NT2/D1 (cell line): ENCODE measurements at places on chromosomes 2 and 18.

GRCh38 chr18:56146565-56146964 lies 491.8 kb downstream of the TXNL1 start:
- no peak for DNase-seq

GRCh38 chr2:145286716-145287275 lies 766.9 kb upstream of the ZEB2 start:
- DNase-seq: no peak

- no peak for DNase-seq
These were observed 152.7 kb downstream of the CERS6 start for GRCh38 chr2:168608796-168609195.

DNA sequence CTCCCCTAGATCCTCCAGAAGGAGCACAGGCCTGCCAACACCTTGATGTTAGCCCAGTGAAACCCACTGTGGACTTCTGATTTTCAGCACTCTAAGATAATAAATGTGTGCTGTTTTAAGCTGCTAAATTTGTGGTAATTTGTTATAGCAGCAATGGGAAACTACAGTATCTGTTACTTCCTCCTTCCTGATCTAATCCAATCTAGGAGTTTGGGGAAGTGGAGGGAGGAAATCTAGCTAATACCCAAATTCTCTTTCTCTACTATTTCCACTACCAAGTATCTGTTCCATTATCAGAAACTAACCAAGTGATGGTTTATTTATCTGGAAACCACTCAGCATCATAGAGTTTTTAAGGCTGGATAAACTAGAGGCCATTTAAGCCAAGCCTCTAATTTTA lies 64.9 kb downstream of the AFF3 start:
- no peak for DNase-seq

GRCh38 chr2:88614497-88615157 lies 12.6 kb downstream of the EIF2AK3 start:
- no peak for DNase-seq

- no peak for DNase-seq
These were observed at the start of gene THUMPD2 for GRCh38 chr2:39778775-39779340. Gene THUMPD2, minus strand, starts transcription at chr2:39779258. Its CDS starts 19 bp downstream, at chr2:39779239.

DNA sequence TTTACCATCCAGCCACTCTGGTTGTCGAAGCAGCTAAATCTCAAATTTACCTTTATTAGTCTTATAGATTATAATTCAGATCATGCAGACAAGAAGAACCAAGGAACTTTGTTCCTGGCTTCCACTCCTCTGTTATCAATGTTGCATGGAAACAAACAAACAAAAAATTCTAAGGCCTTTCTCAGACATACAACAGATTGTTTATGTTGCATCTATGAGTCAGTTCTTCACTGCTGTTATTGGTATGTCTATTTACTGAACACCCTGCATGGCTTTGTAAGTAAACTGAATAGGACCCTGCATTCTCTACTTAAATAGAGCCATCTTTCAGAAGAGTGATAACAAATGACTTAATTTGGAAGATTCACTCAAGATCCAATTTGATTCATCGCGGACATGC lies 1.6 kb upstream of the ANKRD44 start:
- DNase-seq: no peak

DNA sequence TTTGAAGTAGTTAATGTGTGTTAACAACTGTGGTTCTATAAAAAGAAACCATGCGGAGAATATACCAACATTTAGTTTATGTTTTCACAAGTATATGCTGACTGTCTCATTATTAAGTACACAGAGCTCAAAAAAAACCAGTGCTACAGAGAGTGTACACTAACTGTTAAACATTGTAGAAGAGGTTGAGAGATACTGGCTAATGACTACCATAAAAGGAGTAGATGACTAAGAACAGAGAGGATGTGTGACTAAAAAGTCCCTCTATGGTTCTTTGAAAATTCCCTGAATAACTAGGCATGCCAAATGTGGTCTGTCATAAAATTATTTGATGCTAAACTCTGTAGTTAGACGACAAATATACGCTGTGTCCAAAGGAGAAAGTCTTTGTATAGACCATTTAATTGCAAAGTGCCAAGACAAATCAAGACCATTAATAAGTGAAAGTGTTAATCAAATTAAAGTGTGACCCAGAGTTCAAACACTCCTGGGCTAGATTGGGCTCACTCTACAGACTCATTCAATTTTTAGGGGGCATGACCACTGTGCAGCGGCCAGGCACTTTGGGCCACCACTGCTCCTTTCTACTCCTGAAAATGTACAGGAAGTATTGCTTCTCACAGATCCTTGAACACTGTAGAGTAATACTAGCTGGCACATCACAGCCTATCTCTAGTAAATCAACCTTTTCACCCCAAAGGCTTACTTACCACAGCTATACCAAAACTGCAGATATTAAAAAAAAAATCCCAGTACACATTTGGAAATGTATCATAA lies 45.1 kb upstream of the SERTAD2 start:
- DNase-seq: no peak

DNA sequence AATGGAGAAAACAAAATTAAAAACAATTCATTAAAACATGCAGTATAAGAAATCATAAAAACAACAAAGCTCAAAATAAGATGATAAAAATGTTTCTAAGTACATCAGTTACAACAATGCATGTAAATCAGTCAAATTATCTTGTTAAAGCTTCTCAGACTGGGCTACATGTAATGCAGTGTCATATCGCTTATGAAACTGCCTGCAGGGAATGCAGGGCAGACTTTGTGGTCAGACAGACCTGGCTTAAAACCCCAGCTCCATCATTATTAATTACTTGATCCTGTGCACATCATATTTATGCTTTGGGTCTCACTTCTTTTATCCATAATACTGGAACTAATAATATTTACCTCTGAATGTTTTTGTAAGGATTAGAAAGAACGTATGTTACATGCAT lies 74.6 kb downstream of the PID1 start:
- no peak for DNase-seq

GRCh38 chr2:109195193-109196045 lies 66.4 kb downstream of the SH3RF3 start:
- DNase-seq: no peak

GRCh38 chr2:158818511-158818910 lies 23.4 kb downstream of the DAPL1 start:
- DNase-seq: no peak

- DNase-seq: no peak
These were observed 21.9 kb downstream of the TEX44 start for GRCh38 chr2:231614559-231615057.

DNA sequence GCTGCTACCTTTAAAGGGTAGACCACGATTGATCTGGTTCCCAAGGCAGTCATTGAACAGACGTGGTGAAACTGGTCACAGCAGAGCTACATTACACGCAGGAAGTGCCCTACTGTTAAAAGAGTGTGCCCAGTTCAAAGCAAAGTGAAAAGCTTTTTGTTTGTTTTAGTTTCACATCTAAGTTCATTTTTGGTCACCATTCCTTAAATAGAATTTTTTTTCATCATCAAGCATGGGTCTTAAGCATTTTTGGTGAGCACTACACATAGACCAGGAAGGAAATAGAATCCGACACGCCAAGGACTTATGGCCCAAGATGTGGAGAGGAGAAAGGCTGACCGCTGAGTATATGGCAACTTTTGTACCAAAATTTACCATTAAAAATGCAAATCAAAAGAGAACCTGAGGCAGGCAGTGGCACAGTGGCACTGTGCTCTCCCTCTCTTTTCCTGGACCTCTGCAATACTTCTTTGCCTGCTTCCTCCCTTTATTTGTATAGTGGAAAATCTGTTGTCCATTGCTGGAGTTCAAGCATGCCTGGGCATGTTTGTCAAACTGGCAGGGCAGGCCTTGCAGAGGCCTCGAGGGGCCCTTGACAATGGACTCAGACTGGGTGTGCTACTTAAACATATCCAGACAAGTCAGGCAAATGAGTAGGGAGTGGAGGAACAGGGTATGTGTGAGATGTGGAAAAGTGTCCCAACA lies 42.6 kb upstream of the HNRNPA3 start:
- DNase-seq: no peak

DNA sequence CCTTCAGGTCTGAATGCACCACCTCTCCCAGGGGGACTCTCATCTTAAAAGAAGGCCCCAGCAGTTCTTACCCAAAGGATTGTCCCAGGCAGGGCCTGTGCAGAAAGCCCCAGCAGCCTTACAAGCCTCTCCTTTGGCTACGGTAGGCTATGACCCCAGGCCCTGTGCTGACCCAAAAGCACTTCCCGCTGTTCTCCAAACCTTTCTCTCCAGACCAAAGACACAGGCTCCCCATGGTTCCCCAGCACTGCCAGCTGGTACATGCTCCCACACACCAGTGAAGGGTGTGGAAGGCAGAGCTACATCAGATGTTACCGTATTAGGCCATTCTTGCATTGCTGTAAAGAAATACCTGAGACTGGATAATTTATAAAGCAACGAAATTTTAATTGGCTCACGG lies 35.4 kb downstream of the LBH start:
- DNase-seq: no peak

GRCh38 chr2:52260904-52261303 lies 1229.0 kb upstream of the NRXN1 start:
- no peak for DNase-seq

- DNase-seq: no peak
These were observed 31.0 kb downstream of the COA5 start for GRCh38 chr2:98577313-98577712.

DNA sequence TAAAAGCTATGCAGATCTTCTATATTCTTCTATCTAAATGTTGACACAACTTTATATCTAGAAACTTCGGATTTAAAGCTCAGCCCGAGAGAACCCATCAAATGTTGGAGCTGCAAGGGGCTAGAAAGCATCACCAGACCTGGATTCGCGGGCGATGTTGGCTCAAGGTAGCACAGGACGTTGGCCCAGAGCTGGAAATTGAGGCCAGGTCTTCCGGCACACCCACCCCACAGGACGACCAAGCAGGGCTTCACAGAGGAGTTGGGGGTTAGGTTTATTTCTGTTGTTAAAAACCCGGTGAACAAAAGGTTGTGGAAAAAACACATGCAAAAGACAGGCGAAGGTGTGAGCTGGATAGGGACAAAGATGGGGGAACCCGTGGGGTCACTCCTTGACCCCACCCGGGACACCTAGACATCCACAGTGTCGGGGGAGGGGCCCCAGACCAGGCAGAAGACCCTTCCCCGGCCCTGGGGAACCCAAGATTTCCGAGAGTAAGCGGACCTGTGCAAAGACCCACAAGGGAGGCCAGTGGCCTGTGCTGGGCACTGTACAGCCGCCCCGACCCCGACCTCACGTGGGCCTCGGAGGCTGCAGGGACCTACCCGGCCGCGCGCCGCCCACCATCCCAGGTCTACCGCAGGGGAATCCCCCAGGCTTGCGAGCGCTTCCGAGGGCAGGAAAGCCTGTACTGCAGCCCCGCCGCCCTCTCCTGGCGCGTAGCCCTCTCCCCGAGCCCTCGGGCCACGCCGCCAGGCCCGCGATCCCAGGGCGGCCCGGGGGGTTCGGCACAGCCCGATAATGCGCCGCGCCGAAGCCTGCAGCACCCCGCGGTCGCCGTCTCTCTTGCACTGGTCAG lies 1.8 kb upstream of the AGBL5 start:
- DNase-seq: peak; percentile 22

- DNase-seq: no peak
These were observed 67.0 kb upstream of the TNFRSF11A start for GRCh38 chr18:62258093-62258492.

GRCh38 chr2:30514134-30514847 lies 67.2 kb downstream of the LCLAT1 start:
- no peak for DNase-seq

- DNase-seq: no peak
These were observed 46.1 kb upstream of the PLB1 start for GRCh38 chr2:28449488-28450395.

DNA sequence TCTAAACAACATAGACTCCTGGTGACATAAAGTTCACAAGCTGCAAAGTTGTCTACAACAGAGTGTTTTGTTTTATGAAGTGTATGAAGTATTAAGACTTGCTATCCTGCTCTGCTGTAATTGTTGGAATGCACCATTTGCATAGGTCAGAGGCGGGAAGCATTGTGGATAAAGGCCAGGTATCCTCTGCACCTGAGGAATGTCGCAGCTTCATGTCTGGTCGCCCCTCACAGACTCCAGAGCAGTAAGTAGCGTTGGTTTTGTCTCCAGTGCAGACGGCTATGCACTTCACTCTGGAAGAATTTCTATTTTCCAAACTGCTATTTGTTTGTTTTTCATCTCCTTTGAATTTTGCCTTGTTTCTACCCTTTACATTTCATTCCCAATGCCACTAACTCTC lies 63.1 kb downstream of the UNC80 start:
- DNase-seq: no peak

GRCh38 chr18:26706911-26707351 lies 158.6 kb downstream of the AQP4 start:
- no peak for DNase-seq

- DNase-seq: no peak
These were observed 119.1 kb downstream of the FSIP2 start for GRCh38 chr2:185857691-185858090.

GRCh38 chr2:85253890-85254289 lies 73.9 kb downstream of the TGOLN2 start:
- DNase-seq: no peak

DNA sequence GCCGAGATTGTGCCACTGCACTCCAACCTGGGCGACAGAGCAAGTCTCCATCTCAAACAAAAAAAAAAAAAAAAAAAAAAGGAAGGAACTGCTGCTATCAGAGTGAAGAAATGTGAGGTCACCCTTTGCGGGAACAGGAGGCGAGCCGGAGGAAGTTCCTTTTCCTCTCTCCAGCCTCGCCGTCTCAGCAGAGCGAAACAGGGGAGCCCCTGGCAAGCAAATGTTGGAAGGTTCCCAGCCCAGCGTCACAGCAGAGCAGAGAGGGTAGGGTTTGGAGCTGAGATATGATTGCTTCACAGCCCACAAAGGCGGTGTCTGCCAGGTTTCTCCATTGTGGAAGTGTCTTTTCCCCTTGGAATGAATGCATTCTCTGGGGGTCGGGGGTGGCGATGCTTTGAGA lies 28.5 kb downstream of the SLC20A1 start:
- no peak for DNase-seq

GRCh38 chr2:172288603-172289002 lies 138.8 kb upstream of the ITGA6 start:
- DNase-seq: no peak

DNA sequence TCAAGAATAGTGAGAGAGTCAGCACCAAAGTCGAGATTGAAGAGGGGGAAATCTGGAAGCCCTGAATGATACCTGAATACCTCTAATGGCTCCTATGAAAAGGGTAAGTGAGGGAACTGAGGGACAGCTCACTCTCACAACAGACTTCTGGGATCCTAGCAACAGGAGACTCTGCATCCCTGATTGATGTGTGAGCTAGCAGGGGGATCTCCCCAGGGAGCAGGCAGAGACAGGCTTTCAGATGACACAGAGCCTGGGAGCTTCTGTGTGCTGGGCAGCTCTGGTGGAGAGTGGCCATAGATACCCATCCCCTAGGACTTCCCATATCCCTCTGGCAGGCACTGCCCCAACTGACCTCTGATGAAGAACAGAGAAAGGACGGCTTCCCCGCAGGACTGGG lies 206.2 kb downstream of the EXOC6B start:
- DNase-seq: no peak

DNA sequence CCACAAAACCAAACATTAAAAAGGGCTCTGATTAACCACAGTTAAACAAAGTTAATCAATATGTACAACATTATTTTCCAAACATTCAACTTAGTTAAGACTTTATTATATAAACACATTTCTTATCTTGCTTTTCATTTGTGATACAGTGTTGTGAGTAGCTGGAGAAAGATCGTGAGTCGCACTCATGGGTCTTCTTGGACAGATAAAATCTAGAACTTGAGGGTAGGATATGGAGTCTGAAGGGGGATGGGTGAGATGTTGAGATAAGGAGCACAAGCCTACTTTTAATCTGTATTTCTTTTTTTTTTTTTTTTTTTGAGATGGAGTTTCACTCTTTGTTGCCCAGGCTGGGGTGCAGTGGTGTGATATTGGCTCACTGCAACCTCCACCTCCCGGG lies 22.6 kb upstream of the TMEM214 start:
- DNase-seq: no peak

GRCh38 chr2:189176516-189176915 lies 3.0 kb downstream of the COL5A2 start:
- DNase-seq: no peak
